Fibroblast of mammary gland (primary cell): ENCODE measurements at places on chromosomes 3 and 15.

DNA sequence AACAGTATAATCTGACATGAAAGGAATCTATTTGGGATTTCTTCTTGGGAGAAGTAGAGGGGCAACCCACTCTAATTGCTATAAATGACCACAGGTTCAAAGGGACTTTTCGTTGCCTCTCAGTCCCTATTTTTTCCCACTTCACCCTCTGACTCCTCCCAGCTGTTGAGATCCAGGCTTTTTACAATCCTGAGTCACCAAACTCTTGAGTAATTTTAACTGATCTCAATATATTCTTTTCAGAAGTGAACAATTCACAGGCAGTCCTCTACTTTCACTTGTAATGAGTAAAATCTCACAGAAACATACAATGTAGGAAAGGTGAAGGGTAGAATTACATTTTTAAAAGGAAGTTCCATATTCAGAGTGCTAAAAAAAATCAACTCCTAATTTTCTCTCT is 44.6 kb downstream of the EIF4E3 start:
- DNase-seq = peak; percentile 79

GRCh38 chr3:53716998-53717397 is 129.2 kb downstream of the CHDH start:
- no peak for DNase-seq

DNA sequence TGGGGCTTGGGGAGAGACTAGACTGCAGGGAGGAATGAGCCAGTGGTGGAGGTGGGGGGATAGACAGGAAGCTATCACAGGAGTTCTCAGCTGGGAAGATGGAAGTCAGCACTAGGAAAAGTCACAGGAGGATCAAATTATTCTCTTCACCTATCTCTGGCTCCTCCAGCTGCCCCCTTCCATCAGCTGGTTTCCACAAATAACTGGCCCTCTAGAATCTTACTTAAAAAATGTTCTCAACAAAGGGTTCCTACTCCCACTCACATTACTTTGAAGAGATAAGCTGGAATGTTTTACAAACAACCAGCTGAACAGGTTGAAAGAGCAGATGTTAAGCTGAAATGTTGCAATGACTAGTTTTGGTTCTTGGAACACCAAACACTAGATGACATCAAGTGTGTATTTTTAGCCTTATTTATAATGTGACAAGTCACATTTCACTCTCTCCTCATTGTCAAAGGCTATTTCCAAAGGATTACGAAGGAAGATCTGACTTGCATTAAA is 102.7 kb upstream of the AADACL2 start:
- DNase-seq = peak; percentile 70

GRCh38 chr15:84772031-84772430 is 23.6 kb downstream of the ZNF592 start:
- no peak for DNase-seq

DNA sequence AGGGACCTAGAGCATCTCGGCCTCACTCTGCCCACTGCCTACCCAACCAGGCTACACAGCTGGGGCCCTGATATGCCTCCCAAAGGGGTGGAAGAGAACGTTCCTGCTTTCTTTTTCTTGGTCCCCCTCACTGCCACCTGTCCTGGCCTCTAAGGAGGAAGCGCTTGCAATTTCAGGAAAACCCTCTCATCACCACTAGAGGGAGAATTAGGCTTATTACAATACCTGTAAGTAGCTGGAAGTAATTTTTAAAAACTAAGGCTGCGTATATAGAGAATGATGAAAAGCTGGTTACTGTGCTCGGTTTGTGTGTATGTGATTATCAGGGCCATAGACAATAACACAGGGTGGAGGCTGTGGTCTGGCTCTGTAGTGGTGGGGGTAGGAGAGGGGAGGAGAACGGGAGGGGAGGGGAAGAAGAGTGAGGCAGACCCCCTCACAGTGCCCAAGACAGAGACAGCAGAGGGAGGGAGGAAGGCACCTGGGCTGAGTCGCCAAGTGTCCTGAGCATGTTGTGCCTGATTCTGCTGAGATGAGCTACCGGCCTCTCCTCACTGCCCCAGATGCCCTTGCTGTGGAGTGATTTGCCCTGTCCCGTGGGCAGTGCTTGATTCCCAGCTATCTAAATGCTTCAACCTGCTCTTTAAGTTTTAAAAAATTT is 3.3 kb downstream of the GABRG3 start:
- peak; percentile 3 for DNase-seq

GRCh38 chr3:14373753-14374376 is 28.5 kb upstream of the SLC6A6 start:
- no peak for DNase-seq

GRCh38 chr3:179046497-179047353 is 24.9 kb downstream of the ZMAT3 start:
- DNase-seq = no peak

- DNase-seq = no peak
These were observed 1.4 kb downstream of the PARP14 start for GRCh38 chr3:122681974-122682409.

DNA sequence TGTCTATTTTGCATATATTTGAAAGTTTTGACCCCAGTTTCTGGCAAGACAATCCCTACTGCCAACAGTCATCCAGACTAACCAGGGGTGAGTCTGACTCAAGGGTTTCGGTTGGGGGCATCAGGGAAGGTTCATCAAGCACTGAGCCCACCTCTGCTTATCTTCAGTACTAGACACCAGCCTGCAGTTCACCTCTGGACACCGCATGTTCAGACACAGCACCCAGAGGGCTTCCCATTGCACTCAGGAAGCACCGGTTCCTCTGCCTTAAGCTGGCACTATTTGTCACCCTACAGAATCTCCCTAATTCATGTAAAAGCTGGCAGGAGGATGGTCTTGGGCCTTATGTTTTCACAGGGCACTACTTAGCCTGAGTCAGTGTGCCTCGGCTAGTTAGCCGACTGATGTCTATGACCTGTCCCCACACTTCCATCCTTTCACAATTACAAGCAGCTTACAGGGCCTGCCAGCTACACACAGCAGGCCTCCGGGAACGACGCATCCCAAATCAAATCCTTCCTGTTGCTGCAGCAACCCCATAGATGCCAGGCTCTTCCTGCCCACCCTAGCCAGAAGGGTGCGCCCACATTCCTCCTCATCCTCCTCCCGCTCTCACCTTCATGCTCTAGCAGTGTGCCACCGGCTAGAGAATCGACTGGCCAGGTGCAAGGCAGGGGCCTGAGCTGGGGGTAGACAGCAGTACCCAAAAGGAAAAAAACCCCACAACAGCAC is 52.5 kb downstream of the SH3BP5 start:
- DNase-seq = no peak

DNA sequence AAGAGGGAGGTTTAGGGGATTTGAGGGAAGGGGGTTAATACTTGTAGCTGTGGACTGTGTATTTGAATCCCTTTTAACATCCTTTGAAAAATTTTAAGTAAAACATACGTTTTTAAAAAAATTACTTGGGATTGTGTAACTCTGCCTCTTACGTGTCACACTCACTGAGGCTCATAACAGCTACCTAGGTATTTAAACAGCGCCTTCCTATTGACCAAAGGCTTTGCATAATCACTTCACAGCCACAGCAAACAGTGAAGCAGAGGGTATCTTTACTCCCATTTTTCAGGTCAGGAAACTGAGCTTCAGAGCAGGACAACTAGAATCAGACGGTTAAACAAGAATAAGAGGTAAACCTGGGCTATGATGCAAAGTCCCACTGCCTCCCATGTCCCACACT is 95.9 kb downstream of the TLE3 start:
- no peak for DNase-seq

GRCh38 chr3:62188681-62189375 is 184.5 kb downstream of the FEZF2 start:
- peak; percentile 80 for DNase-seq

- peak; percentile 84 for DNase-seq
These were observed 223.4 kb downstream of the FEZF2 start for GRCh38 chr3:62149962-62150361.

DNA sequence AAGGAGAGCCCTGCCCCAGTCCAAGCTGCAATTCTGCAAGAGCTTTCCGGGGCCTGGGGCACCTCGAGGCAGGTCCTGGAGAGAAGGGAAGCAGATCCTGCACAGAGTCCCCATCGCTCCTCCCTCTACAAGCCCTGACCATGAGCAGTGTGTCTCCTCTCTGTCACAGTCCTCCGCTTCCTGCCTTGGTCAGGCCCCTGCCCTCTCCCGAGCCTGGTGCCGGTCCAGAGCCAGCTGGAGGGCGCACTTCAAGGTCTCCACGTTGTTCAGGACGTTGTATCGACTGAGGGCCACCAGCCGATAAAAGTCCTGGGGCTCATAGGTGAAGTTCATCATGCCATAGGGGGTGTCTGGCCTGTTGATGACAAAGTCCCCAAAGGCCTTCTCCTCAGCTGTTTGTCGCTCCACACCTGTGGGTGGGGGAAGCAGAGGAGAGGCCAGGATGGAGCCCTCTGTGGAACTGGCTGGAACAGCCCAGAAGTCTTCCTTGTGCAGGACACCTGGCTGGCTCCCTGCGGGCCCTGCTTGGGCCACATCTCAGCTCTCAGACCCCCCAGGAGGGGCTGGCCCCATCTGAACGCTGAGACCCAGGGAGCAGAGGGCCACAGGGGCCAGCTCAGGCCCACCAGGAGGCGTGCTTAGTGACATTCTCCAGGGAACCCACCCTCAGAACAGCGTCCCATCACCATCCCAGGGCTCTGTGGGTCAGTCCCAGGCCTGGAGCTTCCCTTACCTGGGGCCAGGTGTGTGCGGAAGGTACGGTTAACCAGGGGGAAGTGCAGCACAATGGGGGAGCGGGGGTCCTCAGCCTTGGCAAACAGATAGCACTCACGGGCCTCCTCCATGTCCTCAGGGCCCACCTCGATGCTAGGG is 14.4 kb downstream of the PLA2G4F start:
- DNase-seq = no peak

DNA sequence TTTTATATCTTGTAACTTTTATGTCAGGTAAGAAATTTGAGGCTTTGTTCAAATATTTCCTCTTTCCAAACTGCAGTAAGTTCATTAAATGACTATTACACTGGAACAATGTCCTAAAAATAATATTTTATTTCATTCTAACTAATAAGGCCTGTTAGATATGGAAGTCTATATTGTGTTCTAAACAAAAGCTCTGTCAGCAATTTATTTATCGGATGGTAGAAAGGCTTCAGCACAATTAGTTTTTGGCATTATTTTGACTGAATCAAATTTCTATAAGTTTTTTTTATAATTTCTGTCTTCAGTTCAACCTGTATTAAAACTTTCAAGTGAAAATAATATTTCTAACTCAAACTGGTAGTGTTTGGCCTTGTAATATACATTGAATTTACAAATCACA is 992.1 kb downstream of the EPHA3 start:
- no peak for DNase-seq

DNA sequence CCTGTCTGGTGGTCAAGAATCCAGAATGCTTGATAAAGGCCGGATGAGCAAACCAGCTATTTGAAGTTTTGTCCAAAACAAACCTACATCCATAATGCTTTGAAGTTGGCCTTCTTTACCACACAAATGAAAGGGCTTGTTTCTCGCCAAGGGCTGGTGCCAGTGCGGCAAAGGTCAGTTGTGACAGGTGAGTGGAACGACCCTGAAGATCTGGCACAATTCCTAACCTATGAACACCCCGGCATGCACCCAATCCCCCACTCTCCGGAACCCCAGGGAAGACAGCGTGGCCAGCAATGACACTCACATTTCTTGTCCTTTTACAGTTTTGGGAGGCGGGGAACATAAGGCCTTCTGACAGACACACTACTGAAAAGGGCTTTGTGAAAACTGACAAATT is 90.6 kb downstream of the ATP10A start:
- no peak for DNase-seq

GRCh38 chr3:132554437-132554836 is 42.6 kb upstream of the ACKR4 start:
- DNase-seq = peak; percentile 22

DNA sequence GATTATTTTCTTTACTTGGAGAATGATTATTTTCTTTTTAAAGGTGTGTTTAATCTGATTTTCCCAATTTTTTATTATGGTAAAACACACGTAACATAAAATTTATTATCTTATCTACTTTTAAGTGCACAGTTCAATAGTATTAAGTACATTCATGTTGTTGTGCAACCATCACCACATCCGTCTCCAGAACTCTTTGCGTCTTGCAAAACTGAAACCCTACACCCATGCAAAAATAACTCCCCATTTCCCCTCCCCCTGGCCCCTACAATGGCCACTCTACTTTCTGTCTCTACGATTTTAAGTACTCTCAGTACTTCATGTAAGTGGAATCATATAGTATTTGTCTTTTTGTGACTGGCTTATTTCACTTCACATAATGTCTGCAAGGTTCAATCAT is 230.7 kb downstream of the SATB1 start:
- DNase-seq = peak; percentile 48

DNA sequence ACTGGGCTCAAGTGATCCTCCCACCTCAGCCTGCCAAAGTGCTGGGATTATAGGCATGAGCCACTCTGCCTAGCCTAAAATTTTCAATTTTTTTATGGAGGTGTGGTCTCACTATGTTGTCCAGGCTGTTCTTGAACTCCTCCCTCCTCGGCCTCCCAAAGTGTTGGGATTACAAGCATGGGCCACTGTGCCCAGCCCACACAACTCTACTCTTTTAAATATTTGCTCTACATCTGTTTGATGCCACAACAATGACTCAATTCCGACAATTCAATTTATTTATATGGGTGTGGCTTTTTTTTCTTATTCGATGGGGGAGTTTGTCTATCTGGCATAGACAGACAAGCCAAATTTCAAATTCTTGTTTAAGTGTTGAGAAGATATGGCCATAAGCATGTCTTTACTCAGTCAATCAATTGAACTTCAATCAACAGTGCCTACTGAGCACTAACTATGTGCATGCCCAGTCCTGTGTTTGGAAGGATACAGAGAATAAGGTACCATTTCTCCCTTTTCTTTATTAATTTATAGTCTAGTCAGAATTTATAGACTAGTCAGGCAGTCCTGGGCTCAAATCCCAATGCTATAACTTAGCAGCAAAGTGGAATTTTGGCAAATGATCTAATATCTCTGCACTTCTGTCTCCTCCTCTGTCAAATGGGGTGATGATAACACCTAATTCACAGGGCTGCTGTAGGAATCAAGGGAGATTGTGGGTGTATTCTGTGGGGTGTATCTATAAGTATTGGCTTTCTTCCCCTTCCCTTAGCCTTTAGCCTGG is 54.6 kb upstream of the PIAS1 start:
- DNase-seq = peak; percentile 9

DNA sequence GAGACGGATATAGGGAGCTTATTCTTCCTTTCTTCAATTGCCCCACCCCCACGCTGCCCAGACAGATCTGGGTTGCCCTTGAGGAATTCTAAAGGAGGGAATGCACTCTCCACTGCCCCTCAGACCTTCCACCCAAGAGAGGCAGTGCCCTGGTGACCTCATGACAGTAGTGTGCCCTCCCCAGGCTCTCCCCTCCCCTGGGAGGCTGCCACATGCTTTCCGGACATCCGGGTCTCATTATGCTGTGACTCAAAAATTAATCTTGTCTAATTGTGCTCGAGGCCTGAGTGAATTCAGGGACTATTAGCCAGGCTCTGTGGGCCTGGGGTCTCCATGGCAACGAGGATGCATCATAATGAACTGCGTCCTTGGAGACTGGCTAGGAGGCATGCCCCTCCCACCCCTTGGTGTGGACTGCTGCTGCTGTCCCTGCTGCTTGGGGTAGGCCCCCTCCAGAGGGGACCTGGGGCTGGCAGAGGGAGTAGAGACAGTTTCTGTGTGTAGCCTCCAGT is 20.8 kb downstream of the CORO2B start:
- peak; percentile 85 for DNase-seq
